ENCODE measurements at places on chromosomes 6 and 20.
A peak's percentile ranks its signal among the peaks of the same experiment; 100 is the strongest.

GRCh38 chr20:45833883-45834796 lies 541 bp downstream of the SNX21 start:
- DNase-seq, result peak; percentile 41

GRCh38 chr20:31278178-31278577 lies 20.7 kb downstream of the DEFB115 start:
- no peak for DNase-seq

GRCh38 chr6:117601811-117602150 lies 530 bp downstream of the GOPC start:
- DNase-seq, result no peak

GRCh38 chr20:44187772-44188709 lies 1.1 kb upstream of the JPH2 start:
- no peak for DNase-seq

- DNase-seq, result no peak
Measured at GRCh38 chr6:63732336-63732735, 96.7 kb downstream of the PHF3 start.

GRCh38 chr20:10559266-10559665 lies 114.5 kb downstream of the JAG1 start:
- no peak for DNase-seq

DNA sequence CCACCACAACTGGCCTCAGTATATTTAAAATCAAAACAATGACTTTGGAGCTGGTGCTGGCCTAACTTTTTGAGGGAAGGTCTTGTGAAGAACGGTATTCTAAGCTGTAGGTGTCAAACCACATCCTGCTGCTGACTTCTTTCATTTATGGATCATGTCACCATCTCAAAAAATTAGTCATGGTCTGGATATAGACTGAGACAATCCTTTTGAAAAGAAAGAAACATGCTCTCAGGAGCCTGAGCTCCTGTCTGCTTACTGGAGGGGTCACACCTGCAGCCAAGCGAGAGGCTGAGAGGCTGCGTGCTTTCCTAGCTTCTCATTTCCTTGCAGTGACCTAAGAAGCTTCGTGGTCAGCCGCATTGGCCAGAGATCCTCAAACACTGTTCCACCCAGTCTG lies 55.2 kb downstream of the TIAM2 start:
- DNase-seq, result no peak

GRCh38 chr20:56423886-56424285 lies 11.8 kb downstream of the CASS4 start:
- no peak for DNase-seq

DNA sequence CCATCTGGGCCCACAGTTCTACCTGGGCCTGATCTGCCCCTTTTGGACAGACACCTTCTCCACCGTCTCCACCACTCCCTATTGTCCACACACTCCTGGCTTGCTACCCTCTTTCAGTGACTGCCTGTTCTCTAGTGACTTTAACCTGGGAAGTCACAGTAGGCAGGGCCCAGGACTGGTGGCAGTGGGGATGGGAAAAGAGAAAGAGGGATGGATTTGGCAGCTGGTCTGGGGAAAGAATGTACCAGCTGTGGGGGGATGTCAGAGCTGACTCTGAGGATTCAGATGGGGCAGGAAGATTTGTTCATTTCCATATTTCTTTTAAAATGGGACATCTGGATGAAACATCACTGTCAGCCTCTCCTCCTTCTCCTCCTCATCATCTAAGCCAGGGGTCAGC lies 85.5 kb downstream of the SULF2 start:
- no peak for DNase-seq

DNA sequence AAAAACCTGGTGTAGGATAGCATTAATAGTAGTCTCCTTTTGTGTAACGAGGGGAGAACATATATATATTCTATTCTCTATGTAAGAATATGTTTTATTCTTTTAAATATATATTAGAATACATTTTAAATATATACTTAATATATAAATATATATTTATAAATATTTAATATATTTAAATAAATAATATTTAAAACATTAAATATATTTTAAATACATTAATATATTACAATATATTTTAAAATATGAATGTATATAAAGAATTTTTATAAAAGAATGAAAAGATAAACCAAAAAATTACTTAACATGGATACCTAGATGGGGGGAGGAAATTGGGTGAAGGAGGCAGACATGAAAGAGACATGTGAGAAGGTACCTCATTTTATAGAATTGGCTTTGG lies 53.0 kb upstream of the ZNF831 start:
- no peak for DNase-seq

DNA sequence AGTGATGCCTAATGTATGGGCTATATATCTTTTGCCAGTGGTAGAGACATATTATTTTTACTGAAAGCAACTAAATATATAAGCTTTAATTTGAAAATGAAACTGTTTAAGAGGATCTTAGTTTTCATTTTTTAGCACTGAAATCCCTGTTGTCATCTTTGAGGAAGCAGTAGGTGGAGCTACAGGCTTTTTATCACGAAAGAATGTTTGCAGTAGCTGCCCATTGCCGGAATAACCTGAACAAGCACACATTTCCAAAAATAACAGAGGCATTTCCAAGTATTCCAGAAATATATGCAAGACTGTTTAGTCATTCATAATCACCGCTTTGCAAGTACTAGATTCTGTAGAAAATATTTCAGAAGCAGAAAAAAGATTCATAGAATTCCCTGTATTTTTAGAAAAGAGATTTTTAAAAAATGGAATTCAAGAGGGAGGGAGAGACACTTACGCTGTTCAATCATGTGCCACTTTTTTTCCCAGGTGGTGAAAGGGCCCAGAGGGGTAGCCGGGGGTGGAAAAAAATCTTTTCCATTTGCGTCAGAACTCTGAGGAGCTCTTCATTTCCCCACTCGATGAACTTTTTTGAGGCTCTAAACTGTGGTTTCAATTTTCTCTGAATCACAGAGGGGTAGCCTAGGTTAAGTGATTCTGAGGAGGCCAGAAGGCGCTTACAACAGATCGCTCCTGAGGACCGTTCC lies 142.5 kb upstream of the FERMT1 start:
- no peak for DNase-seq

GRCh38 chr20:62900692-62901584 lies 25.4 kb downstream of the DIDO1 start:
- DNase-seq, result no peak

- DNase-seq, result no peak
Measured at GRCh38 chr6:153673225-153673624, 365.8 kb upstream of the OPRM1 start.

GRCh38 chr6:16420337-16420714 lies 181.9 kb downstream of the GMPR start:
- DNase-seq, result no peak

- no peak for DNase-seq
Measured at GRCh38 chr20:37179683-37180524, 556 bp upstream of the MROH8 start.

GRCh38 chr20:46013829-46014516 lies 5.3 kb downstream of the MMP9 start:
- DNase-seq, result peak; percentile 80

DNA sequence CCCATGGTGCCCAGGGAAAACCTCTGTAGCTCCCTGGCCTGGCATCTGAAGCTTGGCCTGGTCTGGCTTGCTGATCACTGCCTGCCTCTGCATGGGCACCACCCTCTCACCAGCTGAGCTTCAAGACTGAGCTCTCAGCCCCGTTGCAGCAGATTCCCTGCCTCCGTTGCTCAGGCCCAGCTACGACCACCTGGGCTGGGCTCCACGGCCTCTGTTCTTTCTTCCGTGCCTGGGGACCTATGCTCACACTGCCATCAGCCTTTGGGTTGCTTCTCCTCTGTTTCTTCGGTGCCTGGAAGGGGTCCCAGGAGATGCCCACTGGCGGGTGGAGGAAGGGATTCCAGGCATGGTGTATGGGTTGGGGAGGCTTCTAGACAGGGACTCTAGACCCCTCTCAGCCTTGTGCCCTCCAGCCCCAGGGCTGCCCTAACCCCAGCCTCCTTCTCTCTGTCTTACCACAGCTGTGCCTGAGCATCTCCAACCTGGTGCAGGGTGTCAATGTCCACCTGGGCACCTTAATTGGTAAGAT lies 9.1 kb downstream of the BPIFB2 start:
- no peak for DNase-seq

GRCh38 chr20:47150403-47151152 lies 205.9 kb downstream of the ZMYND8 start:
- DNase-seq, result peak; percentile 30

DNA sequence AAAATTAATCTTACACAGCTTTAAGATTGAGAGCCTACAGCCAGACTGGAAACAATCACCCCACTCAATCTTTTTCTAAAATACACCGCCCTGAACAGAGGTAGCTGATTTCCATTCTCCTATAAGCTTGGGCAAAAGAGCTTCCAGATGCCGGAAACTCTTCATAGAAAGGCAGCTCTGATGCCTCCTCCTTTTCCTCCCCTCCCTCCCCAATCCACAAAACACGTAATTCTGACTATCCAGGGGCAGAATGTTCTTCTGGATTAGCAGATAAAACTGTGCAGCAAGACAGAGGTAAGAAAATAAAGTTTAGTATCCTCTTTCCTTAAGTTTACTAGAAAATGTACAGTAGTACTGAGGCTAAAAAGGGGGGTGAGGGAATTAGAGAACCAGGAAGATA lies 15.8 kb downstream of the ADNP start:
- DNase-seq, result no peak

DNA sequence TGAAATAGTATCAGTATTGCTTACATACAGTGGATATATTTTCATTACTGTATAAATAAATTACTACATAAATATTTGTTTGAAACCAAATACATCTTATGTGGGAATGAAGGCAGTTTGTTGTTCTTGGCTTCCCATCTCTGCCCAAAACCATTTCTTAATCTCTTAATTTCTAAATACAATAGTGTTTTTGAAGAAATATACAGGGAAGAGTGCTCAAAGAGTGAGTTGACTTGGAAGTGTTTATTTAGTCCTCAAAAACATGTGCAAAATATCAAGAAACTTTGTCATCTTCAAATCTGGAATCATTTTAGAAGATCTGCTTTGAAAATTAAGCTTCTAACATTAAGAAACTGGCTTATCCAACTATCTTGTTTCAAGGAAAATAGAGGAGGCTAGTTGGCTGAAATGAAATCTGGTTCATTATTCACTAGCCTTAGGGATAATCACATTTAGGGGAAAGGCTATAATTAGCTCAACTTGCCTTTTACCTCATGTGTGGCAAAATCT lies 259.8 kb upstream of the FLRT3 start:
- DNase-seq, result no peak

DNA sequence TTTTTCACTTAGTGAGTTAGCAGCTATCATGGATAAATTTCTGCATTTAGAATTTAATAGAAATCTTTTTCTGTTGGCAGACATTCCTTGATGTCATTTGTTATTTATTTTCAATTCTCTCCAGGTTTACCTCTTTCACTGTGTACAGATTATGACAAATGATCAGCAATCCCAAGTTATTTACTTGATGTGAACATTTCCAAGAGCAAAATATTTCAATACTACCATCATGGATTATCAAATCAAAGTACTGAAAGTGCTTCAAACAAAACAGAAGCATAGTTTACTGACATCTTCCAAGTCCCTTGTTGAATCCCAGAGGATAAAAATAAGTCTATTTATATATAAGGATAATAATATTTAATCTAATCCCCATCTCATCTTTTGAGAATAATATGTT lies 852.2 kb upstream of the CITED2 start:
- DNase-seq, result no peak

DNA sequence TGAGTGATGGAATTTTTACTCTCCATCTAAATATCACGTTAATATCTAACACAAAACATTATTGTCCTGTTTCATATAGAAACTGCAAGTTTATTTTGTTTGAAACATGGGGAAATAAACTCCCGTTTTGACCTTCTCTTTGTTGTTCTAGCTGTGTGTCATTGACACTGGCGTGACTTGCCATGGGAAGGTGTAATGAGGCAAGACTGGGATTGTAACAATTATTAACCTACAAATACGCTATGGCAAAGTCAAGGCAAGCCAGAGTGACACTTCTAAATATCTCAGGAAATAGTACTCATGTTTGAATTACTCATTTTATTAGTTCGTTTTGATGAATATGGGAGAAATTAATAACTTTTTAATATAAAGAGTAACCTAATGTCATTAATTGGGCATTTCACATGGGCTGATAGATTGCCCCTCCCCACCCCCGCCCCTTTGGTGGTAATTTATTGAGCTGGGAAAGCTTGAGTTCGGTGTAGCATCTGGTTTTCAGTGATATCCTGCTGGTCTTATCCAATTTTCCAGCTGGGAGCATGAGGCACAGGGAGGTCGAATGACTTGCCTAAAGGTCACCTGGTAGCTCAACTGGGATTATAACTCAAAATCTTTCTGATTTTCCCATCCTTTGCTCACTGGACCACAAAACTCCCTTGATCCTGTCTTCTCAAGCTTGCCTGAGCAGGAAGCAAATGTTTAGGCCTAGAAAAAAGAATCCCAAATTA lies 380.6 kb upstream of the JAG1 start:
- DNase-seq, result no peak

DNA sequence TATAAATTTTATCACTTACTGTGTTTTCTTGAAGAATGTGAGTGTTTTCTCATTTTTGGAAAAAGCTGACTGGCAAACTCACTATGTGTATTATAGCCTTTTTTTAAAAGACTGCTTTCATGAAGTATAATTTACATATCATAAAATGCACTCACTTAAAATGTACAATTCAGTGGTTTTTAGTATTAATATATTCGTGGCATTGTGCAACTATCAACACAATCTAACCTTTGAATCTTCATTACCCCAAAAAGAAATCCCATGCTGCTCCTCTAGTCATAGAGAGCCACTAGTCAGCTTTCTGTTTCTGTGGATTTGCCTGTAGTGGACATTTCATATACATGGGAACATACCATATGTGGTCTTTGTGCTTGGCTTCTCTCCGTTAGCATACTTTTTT lies 143.8 kb downstream of the PLCB4 start:
- DNase-seq, result no peak

GRCh38 chr6:6892744-6893583 lies 214.8 kb upstream of the RREB1 start:
- no peak for DNase-seq

DNA sequence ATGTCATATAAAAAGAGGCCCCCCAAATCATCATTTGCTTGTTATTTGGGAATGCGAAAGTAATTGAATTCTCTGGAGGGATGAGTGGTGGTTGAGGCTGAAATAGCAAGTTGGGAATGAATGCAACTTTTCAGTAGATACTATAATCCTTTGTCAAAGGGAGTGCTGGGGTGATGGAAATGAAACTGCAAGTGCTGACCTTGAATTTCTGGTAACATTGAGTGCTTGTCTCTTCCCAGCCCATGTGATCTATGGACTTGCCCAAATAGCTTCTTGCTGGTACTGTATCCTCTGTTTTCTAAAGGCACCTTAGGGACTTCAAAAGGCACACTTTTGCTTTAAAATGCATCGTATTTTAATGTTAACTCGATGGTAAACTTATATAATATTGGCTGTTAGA lies 14.8 kb downstream of the PAQR8 start:
- no peak for DNase-seq

DNA sequence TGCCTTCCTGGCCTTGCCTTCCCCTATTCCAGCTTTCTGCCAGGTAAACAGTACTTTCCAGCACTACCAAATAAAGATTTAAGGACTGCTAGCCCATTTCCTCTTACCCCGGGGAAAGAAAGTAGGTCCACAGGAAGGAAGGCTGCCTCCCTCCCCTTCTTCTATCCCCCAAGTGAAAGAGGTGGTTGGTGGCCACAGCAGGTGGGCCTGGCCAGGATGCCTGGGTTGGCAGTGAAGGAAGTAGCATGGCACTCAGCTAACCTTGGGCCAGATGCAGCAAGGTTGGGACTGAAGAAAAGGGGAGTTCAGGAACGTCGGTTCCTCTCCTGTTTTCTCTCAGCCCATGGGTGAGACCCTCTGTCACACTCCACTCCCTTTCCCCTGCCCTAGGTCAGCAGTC lies 8.9 kb downstream of the NFKBIL1 start:
- no peak for DNase-seq

Data from GM19239 (cell line).